ENCODE measurements at places on chromosomes 3 and 15. TPM values are rescaled to one million over a fixed set of nuclear protein-coding genes. Genes with fewer than 3 reads are reported as not detected.

GOLGA6C gene
- not detected for polyA plus RNA-seq

MORC1 gene
- polyA plus RNA-seq: not detected

GPR160 gene
- polyA plus RNA-seq: 2.9 TPM

ANKUB1 gene
- polyA plus RNA-seq: not detected

CTXND1 gene
- polyA plus RNA-seq: not detected

ADPRH gene
- 0.94 TPM for polyA plus RNA-seq

PRTG gene
- 3.8 TPM for polyA plus RNA-seq

PRSS50 gene
- not detected for polyA plus RNA-seq

FBLN2 gene
- polyA plus RNA-seq: 0.30 TPM

CADM2 gene
- 4.2 TPM for polyA plus RNA-seq

All from neural cell (in vitro differentiated cells).